ENCODE measurements at places on chromosomes 13 and 19.

- no peak for DNase-seq
These were observed 37.1 kb downstream of the PBX4 start for GRCh38 chr19:19581391-19581790.

GRCh38 chr19:6540918-6541689 lies 10.3 kb downstream of the TNFSF9 start:
- no peak for DNase-seq

DNA sequence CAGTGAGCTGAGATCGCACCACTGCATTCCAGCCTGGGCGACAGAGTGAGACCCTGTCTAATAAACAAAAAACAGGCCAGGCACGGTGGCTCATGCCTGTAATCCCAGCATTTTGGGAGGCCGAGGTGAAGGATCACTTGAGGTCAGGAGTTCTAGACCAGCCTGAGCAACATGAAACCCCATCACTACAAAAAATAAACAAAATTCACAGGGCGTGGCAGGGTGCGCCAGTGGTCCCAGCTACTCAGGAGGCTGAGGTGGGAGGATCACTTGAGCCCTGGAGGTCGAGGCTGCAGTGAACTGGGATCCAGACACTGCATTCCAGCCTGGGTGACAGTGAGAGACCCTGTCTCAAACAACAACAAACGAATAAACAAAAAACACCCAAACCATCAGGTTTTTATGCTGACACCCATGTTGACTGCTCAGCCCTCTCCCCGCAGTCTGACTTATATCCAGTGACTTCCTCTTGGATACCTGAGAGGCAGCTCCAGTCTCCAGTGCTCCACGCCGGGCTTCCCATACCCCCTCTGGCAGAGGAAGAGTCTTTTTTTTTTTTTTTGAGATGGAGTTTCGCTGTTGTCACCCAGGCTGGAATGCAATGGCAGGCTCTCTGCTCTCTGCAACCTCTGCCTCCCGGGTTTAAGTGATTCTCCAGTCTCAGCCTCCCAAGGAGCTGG lies 17.7 kb downstream of the WTIP start:
- no peak for DNase-seq

DNA sequence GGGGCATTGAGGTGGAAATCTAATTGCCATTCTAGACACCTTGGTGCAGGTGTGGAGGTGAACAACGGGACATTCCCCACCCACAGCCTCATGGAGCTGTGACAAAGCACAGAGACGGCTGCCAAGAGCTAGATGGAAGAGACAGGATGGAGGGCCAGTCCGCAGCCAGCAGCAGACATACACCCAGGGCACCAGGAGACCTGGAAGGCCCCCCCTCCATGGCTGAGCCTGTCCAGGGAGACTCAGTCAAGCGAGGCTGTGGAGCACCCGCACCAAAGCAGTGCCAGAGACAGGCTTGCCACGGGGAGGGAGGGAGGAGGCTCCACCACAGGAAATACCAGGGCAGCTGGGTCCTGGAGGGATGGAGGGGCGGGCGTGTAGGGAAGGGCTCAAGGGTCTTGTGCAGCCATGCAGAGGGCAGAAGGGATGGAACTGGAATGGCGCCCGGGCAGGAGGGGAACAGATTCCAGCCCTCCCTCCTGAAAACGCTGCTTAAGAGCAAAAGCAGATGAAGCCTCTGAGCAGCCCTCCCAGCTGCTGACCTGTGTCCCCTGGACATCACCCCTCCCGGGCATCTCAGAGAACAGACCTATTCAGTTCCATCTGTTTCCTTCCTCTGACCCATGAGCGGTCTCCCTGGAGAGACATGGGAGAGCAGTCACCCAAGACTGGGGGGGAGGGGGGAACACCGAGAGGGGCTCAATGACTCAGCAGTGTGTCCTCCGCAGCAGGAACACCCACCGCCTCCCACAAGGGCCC lies 14.4 kb downstream of the EPS15L1 start:
- DNase-seq: no peak

DNA sequence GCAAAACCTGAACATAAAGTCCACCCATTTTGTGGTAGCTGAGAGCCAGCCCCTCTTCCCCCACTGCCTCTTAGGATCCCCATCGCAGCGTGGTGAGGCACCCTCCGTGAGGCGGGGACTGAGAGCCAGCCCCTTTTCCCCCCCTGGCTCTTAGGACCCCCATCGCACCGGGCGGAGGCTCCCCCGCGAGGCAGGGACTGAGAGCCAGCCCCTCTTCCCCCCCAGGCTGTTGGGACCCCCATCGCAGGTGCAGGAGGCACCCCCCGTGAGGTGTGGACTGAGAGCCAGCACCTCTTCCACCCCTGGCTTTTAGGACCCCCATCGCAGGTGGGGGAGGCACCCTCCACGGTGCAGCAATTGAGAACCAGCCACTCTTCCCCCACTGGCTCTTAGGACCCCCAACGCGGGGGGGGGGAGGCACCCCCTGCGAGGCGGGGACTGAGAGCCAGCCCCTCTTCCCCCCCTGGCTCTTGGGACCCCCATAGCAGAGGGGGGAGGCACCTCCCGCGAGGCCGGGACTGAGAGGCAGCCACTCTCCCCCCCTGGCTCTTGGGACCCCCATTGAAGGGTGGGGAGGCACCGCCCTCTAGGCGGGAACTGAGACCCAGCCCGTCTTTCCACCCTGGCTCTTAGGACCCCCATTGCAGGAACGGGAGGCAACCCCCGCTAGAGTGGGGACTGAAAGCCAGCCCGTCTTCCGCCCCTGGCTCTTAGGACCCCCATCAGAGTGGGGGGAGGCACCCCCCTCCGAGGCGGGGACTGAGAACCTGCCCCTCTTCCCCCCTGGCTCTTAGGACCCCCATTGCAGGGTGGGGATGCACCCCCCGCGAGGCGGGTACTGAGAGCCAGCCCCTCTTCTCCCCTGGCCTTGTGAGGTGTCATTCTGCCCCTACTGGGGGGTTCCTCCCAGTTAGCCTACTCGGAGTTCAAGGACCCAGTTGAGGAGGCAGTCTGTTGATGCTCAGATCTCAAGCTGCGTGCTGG lies 366.4 kb upstream of the SPRY2 start:
- DNase-seq: no peak

DNA sequence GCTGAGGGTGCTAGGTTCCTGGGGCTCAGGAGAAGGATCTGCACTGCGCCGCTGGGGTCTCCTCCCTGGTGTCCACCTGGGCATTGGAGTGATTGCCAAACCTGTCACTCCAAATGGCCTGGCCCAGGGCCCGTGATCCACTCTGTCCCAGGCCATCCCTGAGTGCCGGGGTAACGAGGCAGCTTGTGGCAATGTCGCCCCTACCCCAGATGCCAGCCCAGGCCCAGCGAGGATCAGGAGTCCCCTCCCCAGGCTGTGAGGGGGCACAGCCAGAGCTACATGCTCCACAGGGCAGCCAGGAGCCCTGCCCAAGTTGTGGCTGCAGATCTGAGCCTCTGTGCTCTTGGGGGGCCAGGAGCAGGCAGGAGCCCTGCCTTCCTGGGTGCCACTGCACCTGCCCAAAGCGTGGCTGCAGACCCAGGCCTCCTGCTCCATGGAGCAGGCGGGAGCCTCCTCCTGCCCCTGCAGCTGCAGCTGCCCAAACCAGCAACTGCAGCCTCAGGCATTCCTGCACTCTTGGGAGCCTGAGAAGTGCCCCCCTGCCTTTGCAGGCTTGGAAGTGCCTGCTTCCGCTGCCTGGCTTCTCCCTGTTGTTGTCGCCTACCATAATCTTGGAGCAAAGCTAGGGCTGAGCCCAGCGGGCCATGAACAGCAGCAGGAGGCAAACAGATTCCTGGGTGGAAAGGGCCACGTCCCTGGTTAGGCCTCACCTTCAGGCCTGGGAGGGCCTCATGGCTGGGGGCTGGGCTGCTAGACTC lies 4.6 kb downstream of the IGFL4 start:
- no peak for DNase-seq

GRCh38 chr13:28582225-28582891 lies 76.6 kb upstream of the POMP start:
- DNase-seq: no peak

All from activated CD4-positive, alpha-beta T cell treated with anti-CD3 and anti-CD28 coated beads for 1 hour (primary cell).